ENCODE measurements at places on chromosomes 2 and 18.

DNA sequence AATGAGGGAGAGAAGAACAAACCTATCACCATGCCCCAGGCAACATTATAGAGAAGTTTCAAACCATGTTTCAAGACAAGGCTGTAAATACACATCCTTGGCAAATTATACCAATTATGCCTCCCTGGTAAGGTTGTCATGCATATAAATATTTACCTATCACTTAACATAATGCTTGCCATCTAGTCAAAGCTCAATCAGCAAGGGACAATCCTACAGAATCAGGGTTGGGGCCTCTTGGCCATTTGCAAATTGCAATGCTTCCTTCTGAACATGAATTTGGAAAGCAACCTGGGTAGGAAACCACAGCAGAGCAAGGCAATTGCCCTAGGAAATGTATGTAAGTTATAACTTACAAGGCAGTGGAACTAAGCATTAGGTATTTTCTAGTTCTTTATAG, 907.2 kb upstream of the CDH2 start:
- no peak for DNase-seq

GRCh38 chr2:217614498-217614897, 388.3 kb downstream of the TNS1 start:
- DNase-seq, result no peak

GRCh38 chr2:197804758-197805714, 643 bp downstream of the PLCL1 start:
- DNase-seq, result peak; percentile 9

DNA sequence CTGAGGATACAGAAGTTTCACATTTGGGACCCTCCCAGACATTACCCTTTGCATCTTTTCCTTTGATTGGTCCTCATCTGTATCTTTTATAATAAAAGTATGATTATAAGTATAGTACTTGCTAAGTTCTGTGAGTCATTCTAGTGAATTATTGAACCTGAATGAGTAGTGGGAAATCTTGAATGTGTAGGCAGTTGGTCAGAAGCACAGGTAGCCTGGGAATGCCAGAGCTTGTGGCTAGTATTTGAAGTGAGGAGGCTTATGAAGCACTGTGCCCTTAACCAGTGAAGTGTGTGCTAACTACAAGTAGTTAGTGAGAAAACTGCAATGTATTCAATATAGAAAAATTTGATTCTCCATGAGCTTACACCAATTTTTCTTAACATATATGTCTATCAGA, 257.6 kb downstream of the GRB14 start:
- no peak for DNase-seq

DNA sequence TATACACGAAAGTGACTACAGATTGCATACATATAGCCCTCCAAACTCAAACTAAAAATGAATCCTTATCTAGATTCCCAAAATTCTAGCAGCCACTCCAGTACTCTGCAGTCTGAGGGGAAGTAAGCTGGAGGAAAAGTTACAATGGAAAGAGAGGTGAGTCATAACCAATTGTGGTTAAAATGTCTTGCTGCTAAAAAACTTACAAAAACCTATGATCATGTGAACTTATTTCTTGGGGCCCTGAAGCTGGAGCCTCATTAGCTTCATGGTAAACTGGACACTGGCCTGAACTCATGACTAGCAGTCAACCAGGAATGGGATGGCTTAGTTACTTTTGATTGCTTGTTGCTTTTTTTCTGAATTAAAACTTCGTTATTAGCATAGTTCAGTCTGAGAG, 175.9 kb downstream of the SLC4A3 start:
- no peak for DNase-seq

DNA sequence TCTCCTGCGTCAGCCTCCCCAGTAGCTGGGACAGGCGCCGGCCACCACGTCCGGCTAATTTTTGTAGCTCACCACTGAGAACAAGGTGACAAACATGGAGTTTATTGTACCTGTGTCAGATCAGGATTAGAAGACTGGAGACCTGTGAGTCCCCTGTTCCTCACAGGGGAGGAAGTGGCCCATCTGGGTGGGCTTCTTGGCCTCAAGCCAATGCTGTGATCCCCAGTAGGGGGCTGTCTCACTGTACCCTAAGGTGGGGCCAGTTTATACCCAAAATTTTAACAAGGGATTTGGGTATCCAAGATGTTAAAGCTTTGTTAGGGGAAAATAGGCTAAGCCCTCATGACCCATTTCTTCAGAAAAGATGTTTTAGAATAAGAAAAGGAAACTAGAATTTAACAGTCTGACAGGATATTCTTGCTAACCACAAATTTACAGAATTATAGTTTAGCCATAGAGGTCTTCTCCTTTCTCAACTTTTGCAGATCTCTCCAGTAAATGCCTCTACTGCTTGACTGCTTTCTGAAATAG, 16.3 kb downstream of the PCBP1 start:
- peak; percentile 42 for DNase-seq

GRCh38 chr2:176648700-176649297, 379.6 kb downstream of the MTX2 start:
- DNase-seq, result no peak

DNA sequence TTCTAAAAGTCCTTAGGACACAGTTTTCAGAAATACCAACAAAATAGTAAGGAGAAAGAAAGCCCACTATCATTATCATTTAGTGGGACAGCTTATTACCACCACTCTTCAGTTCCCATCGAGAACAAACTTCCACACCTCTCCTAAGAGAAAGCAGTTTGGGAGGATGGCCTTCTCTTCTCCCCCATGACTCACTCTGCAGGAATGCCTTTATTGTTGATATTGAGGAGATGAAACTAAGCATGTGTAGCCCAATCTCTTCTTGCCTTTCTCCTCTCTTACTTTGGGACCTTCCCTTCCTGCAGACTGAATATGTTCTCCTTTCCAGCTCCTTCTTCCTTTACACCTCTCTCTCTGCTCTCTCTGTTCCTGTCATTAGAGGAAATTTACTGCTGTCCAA, 30.0 kb upstream of the ERMN start:
- DNase-seq, result no peak

- DNase-seq, result no peak
These were observed 210.0 kb downstream of the SS18 start for GRCh38 chr18:25880441-25880840.

- DNase-seq, result no peak
These were observed 85.2 kb upstream of the STK17B start for GRCh38 chr2:196256585-196256984.

- no peak for DNase-seq
These were observed 119.1 kb upstream of the STPG4 start for GRCh38 chr2:47274054-47274782.

DNA sequence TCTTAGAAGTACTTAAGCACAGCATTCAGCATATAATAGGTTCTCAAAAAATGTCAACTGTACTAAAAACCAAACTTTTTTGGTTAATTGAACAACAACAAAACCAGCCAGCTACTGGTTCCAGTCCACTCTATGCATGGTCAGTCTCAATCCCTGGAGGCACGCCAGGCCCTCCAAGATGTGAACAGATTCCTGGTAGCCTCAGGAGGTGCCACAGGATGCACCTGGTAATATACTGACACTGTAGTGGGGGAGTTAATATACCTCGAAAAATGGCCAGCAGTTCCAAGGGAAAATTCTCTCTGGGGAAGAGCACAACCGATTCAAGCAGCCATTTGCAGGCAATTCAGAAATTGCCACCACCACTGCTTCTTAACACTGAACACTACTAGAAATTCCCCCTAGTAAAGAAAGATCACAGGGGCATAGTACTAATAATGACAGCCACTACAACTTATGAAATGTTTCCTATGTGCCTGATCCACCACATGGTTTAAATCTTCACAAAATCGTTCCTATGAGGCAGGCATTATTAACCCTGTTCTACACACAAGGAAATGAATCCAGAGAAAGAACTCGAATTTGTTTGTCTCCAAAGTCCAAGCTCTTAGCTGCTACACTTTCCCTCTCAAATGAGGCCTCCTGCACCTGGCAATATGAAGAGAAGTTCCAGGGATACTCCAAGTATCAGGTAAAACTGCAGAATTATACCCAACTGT, 3.4 kb downstream of the MGAT4A start:
- DNase-seq, result no peak

DNA sequence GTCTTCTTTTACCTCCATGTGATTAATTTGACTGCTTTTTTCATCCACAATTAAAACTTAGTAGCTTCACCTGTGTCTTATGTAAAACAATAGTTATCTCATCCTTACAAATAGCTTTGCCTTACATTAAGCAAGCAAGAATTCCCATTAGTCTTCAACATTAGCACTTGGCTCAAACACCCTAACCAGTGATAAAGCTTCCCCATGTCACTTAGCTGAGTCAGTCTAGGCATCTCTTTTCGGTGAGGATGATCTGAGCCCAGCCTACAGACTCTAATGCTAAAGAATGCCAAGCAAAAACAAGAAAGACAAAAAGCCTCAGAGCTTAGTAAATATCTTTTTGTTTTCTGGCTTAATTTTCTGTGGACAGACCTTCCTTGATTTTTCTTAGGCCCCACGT, 26.1 kb downstream of the GAD1 start:
- DNase-seq, result no peak

- DNase-seq, result no peak
These were observed 214.6 kb downstream of the LDLRAD4 start for GRCh38 chr18:13433125-13433524.

GRCh38 chr18:8980918-8981317, 121.6 kb upstream of the NDUFV2 start:
- DNase-seq, result no peak

GRCh38 chr2:67645280-67646138, 248.4 kb downstream of the ETAA1 start:
- no peak for DNase-seq

- DNase-seq, result no peak
These were observed 93.5 kb downstream of the UBE2E3 start for GRCh38 chr2:181073896-181074295.

DNA sequence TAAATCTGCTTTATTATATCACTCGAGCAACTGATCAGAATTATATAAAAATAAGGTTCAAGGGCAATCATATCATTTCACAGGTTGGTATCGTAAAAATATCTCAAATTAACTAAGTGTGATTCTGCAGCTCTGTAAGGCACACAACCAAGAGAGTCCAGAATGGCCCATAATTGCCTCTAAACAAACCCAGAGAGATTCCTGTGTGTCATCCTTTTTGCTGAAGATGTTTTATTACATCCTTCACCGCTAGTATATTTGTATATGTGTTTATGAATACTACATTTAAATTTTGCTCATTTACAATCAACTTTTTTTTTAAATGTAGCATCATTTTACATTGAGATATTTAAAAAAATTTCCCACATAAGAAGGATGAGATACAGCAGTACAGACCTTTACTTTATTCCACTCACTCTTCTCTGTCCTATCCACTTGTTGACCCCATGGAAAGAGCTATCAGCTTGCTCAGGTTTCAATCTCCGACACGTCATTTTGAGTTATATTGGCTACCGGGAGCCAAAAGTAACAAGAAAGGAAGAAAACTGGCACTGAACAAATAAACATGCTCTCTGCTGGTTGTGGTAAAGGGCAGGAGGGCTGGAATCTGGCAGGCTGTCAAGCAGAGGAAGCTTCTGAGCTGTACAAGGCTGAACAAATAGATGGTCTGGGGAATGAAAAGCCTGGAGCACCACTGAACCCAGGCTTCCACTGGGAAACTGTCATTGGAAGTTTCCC, 23.1 kb downstream of the PLA2R1 start:
- no peak for DNase-seq

- DNase-seq, result no peak
These were observed 2786.5 kb downstream of the RPIA start for GRCh38 chr2:91477731-91478672.

DNA sequence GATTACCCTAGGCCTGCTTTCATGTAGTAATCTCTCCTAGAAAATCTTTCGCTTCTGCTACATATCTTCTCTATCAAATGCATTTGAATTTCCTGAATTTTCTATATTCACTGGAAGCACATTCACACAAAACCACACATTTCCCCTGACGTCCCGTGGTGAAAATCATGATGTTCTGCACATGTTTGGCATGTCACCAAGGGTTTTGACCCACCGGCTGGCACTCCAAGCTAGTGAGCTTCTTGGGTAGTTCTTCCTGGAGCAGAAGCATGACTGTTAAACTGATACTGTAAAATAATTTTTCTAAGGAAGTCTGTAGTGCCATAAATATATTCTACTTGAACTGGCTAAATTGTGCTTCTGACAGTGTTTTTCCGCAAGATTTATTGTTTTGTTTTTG, 510.1 kb upstream of the SLC8A1 start:
- no peak for DNase-seq

GRCh38 chr2:100891906-100892642, 72.1 kb downstream of the NPAS2 start:
- no peak for DNase-seq

- DNase-seq, result no peak
These were observed 70.3 kb downstream of the ARL4C start for GRCh38 chr2:234426616-234427015.

DNA sequence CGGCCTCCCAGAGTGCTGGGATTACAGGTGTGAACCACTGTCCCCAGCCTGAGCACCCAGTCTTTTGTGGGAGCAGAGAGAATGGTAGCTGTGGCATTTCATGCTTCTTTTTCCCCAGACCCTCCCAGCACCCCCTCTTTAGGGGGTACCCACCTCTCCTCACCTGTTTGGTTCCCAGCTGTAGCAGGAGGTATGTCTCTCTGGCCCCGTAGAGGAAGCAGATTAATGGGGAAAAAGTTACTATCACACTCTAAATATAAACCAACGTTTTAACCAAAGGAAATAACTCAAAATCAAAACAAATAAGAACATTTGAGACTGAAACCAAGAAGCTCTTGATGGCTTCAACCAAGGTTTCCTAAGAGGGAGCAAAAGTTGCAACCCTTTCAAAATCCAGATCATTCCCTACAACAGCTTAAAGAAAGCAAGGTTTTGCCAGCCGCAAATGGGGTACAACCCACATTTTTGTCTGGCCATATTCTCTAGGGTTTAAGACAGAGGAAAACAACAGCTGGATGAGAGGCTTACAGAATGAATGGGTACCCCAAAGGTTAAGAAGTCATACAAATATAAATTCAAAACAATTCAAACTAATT, 8.0 kb downstream of the RNF125 start:
- no peak for DNase-seq

- no peak for DNase-seq
These were observed 138.5 kb downstream of the MEIS1 start for GRCh38 chr2:66573416-66573815.

DNA sequence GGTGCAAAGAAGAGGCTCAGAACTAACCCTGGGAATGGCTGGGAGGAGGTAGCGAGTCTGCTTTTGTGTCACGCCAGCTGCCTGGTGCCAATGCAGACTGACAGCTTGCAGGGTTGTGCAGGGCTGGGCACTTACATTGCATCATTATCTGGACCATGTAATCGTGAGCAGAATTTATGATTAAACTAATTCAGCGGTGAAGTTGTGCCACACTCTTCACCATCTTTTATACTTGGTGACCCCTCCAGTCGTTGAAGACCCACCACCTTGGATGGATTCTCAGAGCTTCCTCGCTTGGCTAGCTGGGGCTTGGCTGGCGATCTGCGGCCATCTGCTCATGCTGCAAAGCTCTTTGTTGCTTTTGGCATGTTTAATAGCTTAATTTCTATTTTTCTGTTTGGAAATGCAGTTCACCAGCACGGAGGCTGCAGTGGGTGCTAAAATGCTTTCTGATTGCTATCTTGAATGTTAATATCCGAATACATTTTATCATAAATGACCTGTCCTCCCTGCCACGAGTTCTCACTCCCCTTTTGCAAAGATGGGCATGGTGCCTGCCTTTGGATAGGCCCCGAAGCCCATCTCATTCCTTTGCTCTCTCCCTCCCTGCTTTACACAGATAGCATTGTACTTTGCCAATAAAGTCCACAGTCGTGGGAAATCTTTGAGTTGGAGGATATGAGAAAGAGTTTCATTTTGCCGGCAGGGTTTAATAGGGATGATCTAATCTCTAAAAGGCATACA, 188.2 kb downstream of the PRKCE start:
- DNase-seq, result no peak

All from central memory CD4-positive, alpha-beta T cell (primary cell).